Kasumi-1 (cell line): ENCODE measurements at places on chromosomes 1 and 21.

GRCh38 chr21:35303085-35303484 is 254.0 kb upstream of the RUNX1 start:
- DNase-seq, result no peak

DNA sequence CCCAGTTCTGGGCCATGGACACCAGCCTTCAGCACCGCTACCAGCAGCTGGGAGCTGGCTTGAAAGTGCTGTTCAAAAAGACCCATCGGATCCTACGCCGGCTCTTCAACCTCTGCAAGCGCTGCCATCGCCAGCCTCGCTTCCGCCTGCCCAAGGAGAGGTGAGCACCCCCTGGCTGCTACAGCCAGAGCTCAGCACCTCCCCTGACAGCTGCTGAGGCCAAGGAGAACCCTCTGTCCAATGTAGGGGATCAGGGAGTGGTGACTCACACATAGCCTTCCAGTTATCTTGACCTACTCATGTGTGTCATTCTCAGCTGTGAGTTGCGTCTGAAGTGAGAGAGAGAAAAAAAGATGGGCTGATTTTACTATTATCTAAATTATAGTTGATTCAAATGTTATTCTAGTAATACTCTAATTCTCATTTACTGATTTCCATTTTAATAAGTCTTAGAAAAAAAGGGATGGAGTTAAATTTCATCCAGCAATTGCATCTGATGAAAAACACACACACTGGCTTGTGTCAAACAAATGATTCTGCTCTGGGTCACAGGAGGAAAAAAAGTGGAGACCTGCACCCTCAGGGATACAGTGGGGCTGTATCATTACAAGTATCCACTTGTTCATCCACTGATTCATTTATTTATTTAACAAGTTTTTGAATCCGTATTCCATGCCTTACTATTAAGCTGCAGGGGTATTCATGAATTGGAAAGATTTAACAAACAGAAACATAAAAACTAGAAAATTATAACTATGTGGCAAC is 108.0 kb downstream of the BRINP2 start:
- no peak for DNase-seq

DNA sequence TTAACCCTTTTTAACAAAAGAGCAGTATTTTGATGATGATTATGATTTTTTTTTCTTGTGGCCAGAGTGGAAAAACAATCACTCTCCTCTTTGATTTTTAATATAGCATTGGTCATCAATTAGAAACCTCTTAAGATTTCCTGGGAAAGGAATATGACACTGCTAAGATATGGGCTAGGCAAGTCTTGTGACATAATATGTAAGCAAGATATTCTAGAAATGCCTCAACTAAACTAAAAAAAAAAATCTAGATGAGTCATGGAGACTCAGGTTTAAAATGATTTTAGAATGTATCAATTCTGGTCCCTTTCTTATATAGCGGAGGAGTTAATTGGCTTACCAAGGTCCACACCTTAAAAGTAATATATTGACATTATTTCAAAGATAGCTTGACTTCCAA is 60.3 kb upstream of the JUN start:
- no peak for DNase-seq

GRCh38 chr1:47944561-47944960 is 52.6 kb downstream of the TRABD2B start:
- no peak for DNase-seq

DNA sequence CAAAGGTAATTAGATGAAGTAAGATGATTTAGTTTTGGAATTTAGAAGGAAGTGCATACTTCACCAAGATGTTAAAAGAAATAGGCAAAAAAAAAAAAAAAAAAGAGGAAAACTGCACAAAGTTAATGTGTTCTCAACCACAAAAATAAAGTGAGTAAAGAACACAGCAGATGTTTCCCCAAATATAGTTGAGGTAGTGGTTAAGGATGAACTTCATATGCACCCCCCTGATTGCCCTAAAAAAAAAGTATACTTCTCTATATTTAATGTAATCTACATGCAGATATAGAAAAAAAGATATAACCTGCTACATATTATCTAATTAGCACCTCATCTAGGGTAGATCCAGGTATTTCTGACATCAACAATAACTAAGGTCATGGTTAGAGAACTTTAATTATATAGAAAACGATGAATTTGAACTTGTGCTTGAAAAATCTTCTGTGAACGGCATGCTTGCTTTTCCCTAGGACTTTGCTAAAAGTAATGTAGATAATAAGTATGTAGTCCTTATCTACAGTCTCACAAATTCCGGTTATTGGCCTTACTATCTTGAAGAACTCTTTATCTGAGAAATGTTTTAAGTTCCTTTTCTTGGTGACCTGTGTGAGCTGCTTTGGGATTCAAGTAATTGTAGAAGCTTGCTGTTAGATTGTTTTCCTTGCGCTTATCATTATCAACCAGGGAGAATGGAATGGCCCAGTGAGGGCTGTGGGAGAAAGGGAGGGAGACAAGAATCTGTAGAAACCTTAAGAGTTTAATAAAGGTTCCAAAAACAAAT is 70.1 kb upstream of the LRRC7 start:
- DNase-seq, result no peak
